ENCODE measurements at places on chromosomes 3 and 15.

GRCh38 chr15:72237029-72237852 is 6.3 kb upstream of the PKM start:
- DNase-seq = peak; percentile 95

DNA sequence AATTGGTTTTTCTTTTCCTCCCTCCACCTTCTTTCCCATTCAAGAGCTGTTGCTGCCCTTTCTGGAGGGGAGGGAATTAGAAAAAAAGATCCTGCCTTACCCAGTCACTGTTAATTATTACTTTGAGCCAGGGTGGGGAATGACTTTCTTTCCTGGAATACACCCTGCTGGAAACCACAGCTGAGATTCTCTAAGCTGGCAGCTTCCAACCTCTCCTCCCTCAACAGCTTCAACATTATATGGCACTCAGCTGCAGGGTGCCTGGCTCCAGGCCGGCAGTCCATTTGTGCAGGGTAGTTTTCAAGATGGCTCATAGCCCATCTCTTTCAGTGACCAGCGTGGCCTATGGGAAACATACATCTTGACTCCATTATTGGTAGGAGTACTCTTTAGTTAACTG is 105.8 kb downstream of the UBE3A start:
- DNase-seq = peak; percentile 45

DNA sequence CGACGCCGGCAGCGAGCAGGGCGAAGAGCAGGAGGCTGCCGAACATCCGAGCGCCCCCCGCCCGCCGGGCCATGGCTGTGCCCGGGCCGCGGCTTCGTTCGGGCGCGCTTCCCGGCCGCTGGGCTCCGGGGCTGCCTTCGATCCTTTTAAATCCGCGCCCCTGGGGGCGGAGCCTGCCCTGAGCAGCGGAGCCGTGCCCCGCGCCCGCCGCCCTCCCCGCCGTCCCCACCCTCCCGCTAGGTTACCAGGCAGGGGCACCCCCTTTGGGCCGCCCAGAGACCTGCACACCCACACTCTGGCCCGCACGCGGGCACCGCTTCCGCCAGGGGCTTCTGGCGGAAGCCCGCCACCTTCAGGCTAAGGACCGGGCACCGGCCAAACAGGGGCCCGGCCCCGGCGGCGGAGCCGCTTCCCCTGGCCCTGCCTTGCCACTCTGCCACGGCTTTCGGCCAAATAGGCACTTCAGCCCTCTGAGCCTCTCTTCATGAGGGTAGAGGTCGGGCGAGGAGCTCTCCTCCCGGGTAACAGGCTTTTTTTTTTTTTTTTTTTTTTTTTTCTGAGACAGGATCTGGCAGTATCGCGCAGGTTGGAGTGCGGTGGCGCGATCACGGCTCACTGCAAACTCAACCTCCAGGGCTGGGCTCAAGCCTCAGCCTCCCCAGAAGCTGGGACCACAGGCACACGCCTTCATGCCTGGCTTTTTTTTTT is at the start of gene NMB:
Gene NMB (minus strand): TSS at position 120 of the 708 bp plus-strand sequence. CDS start 47 bp downstream, at position 73.
- DNase-seq = peak; percentile 89

DNA sequence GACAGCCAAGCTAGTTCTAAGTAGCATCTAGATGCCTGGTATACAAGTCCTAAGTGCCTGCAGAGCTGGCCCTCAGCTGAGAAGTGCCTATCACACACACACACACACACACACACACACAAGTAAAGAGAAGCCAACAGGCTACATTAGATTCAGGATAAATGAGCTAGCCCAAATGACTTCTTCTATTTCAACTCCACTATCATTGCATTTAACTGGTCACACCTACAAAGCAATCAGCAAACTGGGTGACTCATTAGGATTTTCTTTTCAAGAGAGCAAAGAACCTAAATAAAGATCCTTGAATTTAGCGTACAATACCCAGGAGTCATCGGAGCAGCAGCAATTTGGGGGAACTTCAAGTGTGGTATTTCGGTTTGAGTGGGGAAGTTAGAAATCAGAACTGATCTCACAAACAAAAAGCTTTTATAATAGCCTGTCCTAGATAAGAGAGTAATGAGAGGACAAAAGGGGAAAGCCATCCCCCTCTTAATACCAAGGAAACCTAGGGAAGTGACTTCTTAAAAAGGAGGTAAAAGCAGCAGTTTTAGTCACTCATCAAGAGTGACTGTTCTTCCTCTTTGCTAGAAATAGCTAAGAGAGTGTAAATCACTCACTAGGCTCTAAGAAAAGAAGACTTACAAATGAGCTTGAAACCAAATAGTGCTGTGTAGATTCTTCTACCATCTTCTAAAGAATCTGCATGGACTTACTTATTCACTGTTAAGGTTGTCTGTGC is 112.7 kb downstream of the TNIK start:
- DNase-seq = no peak

DNA sequence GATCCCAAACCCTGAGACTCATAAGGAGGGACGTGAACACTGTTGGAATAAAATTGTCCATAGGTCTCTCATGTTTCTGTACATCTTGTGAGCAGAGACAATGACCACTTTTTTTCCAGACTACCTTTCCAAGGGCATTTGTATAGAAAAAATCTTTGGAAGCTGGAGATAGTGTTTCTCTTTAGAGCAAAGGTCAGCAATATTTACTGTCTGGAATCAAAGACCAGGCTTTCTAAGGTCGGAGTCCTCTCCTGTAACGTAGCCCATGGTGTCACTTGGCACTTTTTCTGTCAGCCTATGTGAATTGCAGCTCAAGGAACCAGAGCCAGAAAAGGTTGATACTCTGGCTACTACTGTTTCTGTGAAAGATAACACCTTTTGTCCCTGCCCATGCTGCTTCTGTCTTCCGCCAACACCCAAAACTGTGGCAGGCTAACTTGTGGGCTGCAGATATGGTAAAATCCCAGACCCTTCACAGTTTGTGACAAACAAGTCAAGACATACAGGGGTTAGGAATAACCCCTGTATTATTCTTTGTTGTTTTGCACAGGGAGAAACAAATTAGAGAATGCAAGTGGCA is 578.3 kb downstream of the GRM7 start:
- DNase-seq = no peak

DNA sequence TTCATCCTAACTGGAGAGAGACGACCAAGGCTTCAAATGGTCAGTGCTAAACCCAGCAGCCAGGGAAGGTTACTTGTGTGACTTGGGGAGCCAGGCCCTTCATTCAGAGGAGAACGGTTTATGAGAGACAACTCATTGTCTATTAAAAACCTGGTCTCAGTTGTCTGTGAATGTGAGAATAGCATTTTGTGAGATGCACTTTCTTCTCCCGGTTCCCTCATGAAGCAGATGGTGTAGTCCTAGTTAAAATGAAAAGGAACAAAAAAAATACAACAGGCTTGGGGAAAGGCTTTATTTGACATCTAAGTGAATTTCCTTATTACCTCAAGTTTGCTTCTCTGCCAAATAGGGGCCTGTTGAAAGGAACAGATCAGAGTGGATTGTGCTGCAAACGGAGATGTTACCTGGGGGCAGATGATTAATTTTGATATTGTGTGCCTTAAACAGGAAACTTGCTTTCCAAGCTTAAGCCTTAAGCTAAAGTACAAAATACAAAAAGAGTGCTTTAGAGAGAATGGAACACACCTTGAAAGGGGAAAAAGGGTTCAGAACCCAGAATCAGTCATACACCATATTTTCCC is 202.7 kb upstream of the BHLHE40 start:
- no peak for DNase-seq

DNA sequence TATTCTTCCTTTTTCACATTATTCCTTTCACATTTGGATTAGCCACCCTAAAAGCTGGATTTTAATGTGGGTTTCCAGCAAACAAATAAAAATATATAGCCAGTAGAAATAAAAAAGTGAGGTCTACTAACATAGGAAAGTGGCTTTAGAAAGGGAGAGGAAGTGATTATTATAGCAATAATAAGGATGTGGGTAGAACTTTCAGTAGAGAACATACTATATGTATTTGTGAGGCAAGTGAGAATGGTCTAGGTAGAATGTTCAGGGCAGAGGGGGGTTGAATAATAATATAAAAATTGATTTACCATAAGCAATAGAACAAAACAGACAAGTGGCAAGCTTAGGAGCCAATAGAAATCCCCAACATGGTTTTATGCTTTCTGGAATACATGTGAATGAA is 88.6 kb downstream of the NR1I2 start:
- DNase-seq = no peak

- DNase-seq = no peak
Measured at GRCh38 chr15:95866711-95867440, 463.6 kb upstream of the NR2F2 start.

DNA sequence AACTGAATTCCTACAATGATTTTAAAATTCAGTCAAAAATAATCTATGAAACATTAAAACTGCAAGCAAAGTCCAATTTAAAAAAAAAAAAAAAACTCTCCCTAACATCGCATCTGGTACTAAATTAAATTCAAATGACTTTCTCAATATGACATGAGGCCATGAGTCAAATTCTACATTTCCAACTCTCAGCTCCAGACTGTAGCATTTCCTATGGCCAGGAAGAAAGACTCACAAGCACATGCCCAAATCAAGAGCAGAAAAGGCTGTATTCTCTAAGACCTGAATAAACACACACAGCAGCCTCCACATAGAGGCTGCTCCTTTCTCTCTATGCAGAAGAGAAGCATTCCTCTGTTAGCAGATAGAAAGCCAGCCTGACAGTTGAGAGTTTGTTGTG is 729.2 kb downstream of the ROBO1 start:
- DNase-seq = no peak

- no peak for DNase-seq
Measured at GRCh38 chr3:193983846-193984818, 151.8 kb upstream of the HES1 start.

DNA sequence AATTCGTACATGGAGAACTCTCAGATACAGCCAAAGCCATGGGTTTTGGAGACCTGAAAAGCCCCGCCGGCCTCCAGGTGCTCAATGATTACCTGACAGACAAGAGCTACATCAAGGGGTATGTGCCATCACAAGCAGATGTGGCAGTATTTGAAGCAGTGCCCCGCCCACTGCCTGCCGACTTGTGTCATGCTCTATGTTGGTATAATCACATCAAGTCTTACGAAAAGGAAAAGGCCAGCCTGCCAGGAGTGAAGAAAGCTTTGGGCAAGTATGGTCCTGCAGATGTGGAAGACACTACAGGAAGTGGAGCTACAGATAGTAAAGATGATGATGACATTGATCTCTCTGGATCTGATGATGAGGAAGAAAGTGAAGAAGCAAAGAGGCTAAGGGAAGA is 23.5 kb downstream of the MYO5A start:
- no peak for DNase-seq

DNA sequence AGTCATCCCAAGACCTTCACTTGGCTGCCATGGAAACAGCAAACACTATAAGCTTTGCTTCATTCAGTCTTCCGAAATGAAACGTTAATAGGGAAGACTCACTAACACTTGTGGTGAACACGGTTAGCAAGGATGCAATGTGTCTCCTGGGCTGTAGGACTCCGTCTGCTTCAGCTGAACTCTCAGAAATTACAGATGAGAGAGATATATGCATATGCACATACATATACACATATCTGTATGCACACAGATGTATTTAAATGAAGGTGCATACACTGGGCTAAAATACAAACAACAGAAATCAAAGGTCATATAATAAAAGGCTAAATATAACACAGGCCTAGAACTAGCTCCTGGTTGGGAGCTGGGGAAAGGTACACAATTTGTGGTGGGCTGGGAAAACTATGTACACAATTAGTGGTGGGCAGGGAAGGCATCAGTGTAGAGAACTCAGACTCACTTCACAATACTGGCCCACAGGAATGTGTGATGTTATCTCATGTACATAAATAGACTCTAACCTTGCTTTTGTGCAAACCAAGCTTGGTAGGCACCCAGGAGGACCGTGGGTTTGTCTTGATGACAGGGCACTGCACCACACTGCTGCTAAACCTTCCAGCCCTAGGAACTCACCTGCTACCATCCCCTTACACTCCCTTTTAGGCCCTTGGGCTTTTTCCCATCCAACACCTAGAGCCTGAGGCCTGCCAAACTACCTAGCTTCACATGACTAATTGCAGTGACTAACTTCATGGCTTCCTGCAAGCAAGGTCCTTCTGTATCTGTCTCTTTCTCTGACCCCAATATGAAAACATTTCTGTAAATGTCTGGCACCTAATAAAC is 873.1 kb downstream of the NSUN3 start:
- DNase-seq = no peak
